GM19239 (cell line): ENCODE measurements at places on chromosomes 6 and 20.

DNA sequence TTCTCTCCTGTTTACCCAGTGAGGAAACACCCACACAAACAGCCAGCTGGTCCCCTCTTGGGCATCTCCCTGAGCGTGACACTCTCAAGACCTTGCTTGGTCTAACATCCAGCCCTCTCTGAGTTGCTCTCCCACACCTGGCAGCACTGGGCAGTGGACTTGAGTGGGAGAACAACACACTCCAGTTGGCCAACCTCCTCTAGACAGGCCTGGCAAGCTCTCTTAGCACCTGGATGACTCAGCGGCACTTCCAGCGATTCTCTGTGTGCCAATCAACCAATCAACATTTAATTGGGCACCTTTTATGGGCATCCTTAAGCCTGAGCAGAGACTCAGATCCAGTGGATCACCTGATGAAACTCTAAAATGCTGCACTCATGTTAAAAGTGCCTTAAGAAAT lies 76.6 kb upstream of the QKI start:
- no peak for DNase-seq

DNA sequence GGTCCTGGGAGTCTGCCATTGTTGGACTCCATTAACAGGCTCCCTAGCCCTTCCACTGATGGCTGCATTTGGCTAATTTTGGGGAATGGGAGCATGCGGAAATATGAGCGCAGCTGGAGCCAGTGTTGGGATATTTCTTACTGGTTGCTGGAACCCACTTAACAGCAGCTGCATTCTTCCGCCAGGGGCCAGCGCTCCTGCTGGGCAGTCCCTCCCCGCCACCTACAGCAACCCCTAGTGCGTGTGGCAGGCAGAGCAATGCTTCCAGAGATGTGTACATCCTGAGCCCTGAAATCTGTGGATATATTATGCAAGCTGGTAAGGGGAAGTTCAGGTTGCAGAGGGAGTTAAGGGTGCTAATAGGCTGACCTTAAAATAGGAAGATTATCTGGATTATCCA lies 16.4 kb downstream of the CST8 start:
- DNase-seq: no peak

DNA sequence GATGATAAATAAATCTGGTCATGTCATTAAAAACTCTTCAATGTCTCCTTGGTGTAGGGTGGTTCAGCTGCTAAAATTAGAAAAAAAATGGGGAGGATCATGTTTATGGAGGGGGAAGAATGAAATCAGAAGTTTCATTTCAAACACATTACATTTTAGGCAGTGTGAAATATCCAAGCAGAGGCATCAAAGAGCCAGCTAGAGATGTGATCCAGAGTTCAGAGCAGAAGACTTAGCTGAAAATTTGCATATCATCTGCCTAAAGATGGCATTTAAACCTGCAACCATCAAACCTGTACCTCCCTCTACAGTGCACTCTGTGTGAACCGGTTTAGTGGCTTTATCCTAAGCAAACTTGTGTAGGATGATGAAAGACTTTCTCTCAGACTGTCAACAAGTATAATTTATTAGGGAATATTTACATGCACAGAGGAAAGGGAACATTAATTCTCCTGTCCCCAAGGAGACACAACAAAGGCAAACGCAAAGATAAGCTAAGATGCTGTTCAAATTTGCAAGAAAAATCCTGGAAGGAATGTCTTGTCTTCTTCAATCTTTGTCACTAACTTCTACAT lies 84.8 kb upstream of the PLEKHG1 start:
- no peak for DNase-seq

DNA sequence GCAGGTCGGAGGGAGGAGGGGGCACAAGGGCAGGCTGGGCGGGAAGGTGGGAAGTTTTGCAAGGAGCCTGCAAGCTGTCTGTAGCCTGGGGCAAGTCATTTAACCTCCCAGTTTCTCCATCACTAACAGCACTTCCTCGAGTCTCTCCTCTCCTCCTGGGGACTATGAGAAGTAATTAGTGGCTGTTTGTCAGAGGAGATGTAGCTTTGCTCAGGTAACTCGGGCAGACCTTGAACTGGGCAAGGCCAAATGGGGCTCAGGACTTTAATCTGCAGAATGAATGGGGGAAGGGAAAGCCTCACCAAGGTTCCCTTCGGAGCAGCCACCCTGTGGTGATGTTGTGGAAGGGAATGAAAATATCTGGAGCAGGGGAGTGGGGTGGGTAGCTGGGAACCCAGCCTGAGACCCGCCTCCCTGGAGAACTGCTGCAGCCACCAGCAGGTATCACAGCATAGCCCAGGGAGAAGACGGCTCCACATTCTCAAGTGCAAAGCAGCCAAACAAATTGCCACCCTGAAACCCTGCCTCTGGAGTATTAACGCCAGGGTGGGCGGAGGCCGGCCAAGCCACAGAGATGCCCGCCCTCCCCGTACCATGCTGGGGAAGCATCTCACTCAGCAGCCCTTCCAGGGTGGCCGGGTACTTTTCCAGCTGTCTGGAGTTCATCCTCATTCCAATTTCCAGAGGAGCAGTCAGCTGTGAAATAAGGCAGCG lies 6.1 kb upstream of the LEMD2 start:
- DNase-seq: no peak

DNA sequence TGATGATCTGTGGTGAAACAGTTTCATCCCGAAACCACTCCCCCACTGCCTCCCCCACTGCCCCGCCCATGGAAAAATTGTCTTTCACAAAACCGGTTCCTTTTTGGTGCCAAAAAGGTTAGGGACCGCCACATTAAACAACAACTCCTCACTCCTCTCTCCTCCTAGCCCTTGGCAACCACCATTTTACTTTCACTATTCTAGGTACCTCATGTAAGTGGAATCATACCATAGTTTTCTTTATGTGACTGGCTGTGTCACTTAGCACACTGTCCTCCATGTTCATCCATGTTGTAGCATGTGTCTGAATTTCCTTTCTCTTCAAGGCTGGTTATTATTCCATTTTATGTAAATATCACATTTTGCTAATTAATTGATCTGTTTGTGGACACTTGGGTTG lies 99.3 kb downstream of the UTRN start:
- DNase-seq: no peak
